ENCODE measurements at places on chromosomes 5 and 9.

GRCh38 chr9:137227054-137227852, at the start of gene RNF224:
Gene RNF224, plus strand, starts transcription at chr9:137227502. Its CDS starts 834 bp downstream, at chr9:137228336.
- H3K27ac ChIP-seq, result no peak within 1 kb of the TSS
- peaks cover 44% of the 10 kb centered on the region for H3K27me3 ChIP-seq
- no peak within 1 kb of the TSS for H3K4me3 ChIP-seq
- peak; percentile 78 for DNase-seq

DNA sequence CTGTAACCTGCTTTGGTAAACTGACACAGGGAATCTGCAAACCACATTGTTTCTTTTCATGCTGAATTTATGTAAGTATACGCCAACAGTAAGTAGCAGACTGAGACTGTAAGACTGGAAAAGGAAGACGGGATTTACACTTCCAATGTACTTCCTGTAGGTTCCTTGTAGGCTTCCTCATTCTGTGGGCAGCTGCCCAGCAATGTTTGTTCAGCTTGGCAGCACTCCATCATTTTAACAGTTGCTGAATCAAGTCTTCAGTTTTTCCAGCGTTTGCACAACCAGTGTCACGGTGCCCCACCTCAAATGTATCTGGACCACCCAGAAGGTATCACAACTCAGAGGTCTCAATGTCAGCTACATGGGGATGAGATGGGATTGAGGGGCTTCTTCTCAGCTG, 232.6 kb downstream of the PRDM9 start:
- no peaks in the 10 kb centered on the region for H3K4me1 ChIP-seq
- H3K27ac ChIP-seq, result no peak overlapping the region
- no peak for DNase-seq
- no peaks in the 10 kb centered on the region for H3K36me3 ChIP-seq
- no peak overlapping the region for H3K4me3 ChIP-seq
- H3K27me3 ChIP-seq, result no peaks in the 10 kb centered on the region

- H3K27me3 ChIP-seq, result no peaks in the 10 kb centered on the region
- H3K27ac ChIP-seq, result no peak overlapping the region
- no peaks in the 10 kb centered on the region for H3K36me3 ChIP-seq
Observed at GRCh38 chr5:6718161-6718681, 5.0 kb downstream of the TENT4A start.

- H3K36me3 ChIP-seq, result no peaks in the 10 kb centered on the region
- no peaks in the 10 kb centered on the region for H3K4me1 ChIP-seq
- no peak overlapping the region for H3K4me3 ChIP-seq
- no peaks in the 10 kb centered on the region for H3K27me3 ChIP-seq
- DNase-seq, result no peak
Observed at GRCh38 chr9:4137234-4137633, 162.6 kb downstream of the GLIS3 start.

DNA sequence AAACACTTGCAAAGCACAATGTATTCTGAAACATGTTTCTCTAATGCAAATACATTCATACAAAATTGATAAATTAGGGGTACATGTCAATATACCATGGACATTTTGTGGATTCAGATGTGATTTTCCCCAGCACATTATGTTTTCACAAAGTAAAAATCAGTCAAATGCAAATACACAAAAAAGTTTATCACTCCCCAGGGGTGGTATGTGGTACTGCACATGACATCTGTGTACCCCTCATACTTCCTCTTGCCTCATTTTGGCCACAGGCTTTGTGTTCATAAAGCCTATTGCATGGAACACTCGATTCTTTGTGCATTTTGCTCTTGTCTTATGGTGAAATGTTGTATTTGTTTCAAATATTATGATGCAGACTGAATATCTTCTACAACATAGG, 116.8 kb upstream of the PDE4D start:
- no peaks in the 10 kb centered on the region for H3K36me3 ChIP-seq
- H3K27ac ChIP-seq, result no peak overlapping the region
- H3K4me3 ChIP-seq, result no peak overlapping the region
- H3K4me1 ChIP-seq, result no peaks in the 10 kb centered on the region

- no peak overlapping the region for H3K27ac ChIP-seq
- DNase-seq, result no peak
- peaks cover 90% of the 10 kb centered on the region for H3K27me3 ChIP-seq
Observed at GRCh38 chr5:177402271-177403043, 2.0 kb upstream of the PFN3 start.

- no peaks in the 10 kb centered on the region for H3K27me3 ChIP-seq
- H3K4me3 ChIP-seq, result no peak overlapping the region
- peaks cover 77% of the 10 kb centered on the region for H3K36me3 ChIP-seq
- DNase-seq, result no peak
- no peak overlapping the region for H3K27ac ChIP-seq
Observed at GRCh38 chr5:116482394-116482793, 92.2 kb downstream of the SEMA6A start.

DNA sequence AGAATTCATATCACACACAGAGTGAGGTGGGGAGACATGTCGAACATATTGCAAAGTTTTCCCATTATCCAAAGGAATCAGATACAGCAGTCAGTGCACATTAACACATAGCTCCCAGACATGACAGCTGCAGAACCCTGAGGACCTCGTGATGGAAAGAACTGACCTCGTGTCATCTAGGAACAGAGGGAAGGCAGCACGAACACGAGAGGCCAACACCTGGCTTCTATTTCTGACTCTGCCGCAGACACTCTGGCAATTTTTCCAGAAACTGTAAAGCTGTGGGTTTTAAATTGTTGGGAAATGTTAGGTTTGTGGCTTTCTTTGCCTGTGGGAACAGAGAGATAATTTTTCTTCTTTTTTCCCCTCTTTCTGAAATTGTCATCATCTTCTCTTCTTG, 315.0 kb upstream of the PIK3R1 start:
- H3K4me3 ChIP-seq, result no peak overlapping the region
- H3K36me3 ChIP-seq, result no peaks in the 10 kb centered on the region
- H3K27me3 ChIP-seq, result no peaks in the 10 kb centered on the region
- H3K27ac ChIP-seq, result no peak overlapping the region

GRCh38 chr9:124218438-124218982, 39.2 kb upstream of the NEK6 start:
- no peaks in the 10 kb centered on the region for H3K36me3 ChIP-seq
- peak; percentile 44 for DNase-seq
- peaks cover 99% of the 10 kb centered on the region for H3K4me1 ChIP-seq
- H3K4me3 ChIP-seq, result no peak overlapping the region

DNA sequence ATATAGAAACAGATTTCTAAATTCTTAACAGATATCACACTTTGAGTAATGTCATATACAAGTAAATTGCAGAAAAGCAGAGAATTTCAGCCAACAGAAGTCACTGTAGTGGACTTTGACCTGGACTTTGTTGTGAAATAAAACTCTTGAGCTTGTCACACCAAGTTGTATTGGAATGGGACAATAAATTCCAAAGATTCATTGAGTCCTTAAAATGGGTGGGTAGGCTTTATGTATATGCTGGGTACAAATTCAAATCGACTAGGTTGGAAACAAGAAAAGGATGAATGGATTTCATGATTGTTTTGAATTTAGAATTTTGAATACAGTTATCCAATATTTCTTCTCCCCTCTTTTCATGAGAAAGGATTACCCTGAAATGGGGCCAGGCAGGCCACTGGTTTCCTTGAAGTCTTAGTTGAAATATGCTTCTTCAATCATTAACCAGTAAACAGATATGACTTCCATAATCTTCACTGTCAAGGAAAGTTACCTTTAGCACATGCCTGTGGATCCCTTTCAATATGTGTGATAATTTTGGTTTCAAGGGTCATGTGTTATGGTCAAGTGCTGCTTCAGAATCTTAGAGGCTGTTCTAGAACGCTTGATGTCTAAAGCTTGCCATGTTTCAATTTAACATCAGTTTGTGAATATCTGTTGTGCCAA, 25.7 kb downstream of the PIP5K1B start:
- no peak overlapping the region for H3K27ac ChIP-seq
- H3K36me3 ChIP-seq, result no peaks in the 10 kb centered on the region
- no peak for DNase-seq
- H3K4me3 ChIP-seq, result no peak overlapping the region

DNA sequence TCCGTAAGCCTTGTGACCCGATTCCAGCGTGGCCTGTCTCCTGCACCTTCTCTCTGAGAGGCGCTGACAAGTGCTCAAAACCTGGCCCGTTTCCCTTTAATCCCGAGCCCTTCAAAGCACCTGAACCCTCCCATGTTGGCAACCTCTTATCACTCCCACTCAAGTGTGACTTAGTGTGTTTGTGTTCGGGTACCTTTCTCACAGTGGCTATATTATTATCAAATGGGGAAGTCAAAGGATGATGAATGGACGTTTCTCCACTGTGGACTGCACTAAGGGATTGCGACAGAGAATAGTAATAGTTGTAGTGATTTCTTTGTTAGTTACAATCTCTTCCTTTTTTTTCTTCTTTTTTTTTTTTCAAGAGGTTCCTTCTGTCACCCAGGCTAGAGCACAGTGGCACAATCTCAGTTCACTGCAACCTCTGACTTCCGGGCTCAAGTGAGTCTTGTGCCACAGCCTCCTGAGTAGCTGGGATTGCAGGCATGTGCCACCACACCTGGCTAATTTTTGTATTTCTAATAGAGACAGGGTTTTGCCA, 65.4 kb upstream of the TNFSF8 start:
- H3K4me1 ChIP-seq, result no peaks in the 10 kb centered on the region
- DNase-seq, result no peak
- H3K36me3 ChIP-seq, result no peaks in the 10 kb centered on the region
- H3K27me3 ChIP-seq, result no peaks in the 10 kb centered on the region

DNA sequence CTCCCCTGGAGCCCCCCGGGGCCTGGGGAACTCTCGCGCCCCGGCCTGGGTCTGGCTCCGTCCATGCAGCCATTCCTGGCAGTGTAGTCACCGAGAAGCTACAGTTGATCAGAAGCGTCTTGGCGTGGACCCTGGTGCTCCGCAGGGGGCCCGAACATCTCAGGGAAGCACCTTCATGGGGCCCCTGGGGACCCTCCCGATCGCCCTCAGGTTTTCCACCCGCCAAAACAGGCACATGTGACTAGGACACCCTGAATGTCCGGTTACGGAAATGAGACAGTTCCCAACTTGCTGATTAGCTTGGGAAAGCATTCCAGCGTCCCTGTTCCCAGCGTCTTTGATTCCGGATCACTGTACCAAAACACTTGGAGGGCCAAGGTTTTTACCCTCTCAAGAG, 472 bp downstream of the FBXO4 start:
- no peak for DNase-seq
- peaks cover 39% of the 10 kb centered on the region for H3K36me3 ChIP-seq
- peak overlapping the region; percentile 81 for H3K4me3 ChIP-seq
- H3K27ac ChIP-seq, result peak overlapping the region; percentile 94
- H3K4me1 ChIP-seq, result peaks cover 29% of the 10 kb centered on the region

DNA sequence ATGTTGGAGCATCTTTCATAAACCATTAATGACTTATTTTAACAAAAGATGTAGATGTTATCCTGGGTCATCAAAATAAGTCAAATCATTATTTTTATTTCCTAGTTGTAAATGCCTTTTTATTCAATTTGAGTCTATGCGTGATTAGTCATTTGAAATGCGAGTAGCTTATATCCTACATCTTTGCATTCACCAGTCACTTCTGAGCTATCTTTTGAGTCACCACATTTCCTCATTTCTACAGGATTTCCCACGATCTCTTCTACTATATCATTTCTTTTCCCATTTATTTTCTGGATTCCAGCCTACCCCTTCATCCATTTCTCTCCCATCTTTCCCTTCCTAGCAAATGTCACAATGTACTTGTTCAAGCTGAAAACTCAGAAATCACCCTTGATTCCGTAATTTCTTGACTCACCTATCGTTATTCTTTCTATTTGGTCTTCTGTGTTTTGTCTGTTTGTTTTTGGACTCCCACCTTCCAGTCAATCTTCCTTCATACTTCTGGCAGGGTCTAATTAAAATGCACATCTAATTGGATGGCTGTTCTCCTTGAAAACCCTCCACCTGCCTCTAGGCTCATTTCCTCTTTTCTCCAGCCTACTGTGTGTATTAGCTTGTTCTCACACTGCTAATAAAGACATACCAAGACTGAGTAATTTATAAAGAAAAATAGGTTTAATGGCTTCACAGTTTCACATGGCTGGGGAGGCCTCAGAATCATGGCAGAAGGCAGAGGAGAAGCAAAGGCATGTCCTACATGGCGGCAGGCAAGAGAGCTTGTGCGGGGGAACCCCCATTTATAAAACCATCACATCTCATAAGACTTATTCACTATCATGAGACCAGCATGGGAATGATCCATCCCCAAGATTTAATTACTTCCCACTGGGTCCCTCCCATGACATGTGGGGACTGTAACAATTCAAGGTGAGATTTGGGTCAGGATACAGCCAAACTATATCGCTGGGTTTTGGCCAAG, 112.4 kb downstream of the MEF2C start:
- no peaks in the 10 kb centered on the region for H3K27me3 ChIP-seq
- H3K4me3 ChIP-seq, result no peak overlapping the region
- H3K36me3 ChIP-seq, result no peaks in the 10 kb centered on the region
- DNase-seq, result no peak
- H3K4me1 ChIP-seq, result no peaks in the 10 kb centered on the region

DNA sequence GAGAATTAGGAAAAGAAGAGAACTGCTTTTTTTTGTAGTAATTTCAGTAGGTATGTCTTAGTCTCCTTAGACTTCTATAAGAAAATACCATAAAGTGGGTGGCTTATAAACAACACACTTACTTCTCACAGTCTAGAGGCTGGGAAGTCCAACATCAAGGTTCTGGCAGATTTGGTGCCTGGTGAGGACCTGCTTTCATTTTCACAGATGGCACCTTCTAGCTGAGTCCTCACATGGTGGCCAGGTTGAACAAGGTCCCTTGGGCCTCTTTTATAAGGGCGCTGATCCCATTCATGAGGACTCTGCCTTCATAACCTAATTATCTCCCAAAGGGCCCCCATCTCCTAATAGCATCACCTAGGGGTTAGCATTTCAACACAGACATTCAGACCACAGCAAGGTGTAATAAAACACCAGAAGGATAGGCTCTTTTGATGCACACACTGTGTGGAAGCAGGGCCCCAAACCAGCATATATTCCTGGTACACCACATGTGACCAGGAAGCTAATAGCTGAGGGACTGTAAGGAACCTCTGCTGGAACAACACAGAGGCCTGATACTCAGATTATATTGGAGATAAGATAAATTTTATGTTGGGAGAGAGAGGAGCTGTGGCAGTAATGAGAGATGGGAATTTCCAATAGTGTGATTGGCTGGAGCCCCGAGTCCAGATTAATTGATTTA, 384.9 kb downstream of the RAB3C start:
- peaks cover 6% of the 10 kb centered on the region for H3K4me1 ChIP-seq
- H3K36me3 ChIP-seq, result peaks cover 1% of the 10 kb centered on the region
- no peak for DNase-seq

GRCh38 chr5:81544351-81545018, 150.6 kb upstream of the ACOT12 start:
- no peak overlapping the region for H3K27ac ChIP-seq
- H3K36me3 ChIP-seq, result no peaks in the 10 kb centered on the region
- DNase-seq, result no peak

- H3K4me3 ChIP-seq, result no peak overlapping the region
- no peak for DNase-seq
- peaks cover 15% of the 10 kb centered on the region for H3K27me3 ChIP-seq
- H3K36me3 ChIP-seq, result no peaks in the 10 kb centered on the region
- no peak overlapping the region for H3K27ac ChIP-seq
Observed at GRCh38 chr9:117073071-117073470, 341.8 kb downstream of the ASTN2 start.

DNA sequence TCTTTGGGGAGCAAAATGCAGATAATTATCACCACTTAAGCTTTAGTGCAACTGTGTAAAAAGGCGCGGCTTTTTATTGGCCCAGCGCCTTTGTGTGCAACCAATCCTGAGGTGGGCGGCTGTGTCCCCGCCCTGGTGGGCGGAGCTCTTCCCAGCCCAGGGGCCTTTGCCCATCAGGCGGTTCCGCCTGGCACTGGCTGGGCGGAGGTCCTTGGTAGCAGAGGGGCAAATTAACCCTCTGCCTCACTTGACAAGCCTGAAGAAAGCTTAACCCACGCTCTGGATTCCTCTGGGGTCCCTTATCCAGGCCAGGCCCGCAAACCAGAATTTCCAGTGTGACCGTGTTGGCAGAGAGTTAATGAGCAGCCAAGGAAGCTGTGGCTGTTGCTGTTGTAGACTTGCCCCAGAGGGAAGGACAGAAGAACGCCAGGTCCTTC, 12.8 kb upstream of the NIPAL4 start:
- H3K4me3 ChIP-seq, result no peak overlapping the region
- H3K27ac ChIP-seq, result no peak overlapping the region
- no peak for DNase-seq
